ENCODE measurements at places on chromosomes 16 and 17.

GRCh38 chr17:386141-386876 lies 33.7 kb upstream of the RPH3AL start:
- peak; percentile 50 for DNase-seq

DNA sequence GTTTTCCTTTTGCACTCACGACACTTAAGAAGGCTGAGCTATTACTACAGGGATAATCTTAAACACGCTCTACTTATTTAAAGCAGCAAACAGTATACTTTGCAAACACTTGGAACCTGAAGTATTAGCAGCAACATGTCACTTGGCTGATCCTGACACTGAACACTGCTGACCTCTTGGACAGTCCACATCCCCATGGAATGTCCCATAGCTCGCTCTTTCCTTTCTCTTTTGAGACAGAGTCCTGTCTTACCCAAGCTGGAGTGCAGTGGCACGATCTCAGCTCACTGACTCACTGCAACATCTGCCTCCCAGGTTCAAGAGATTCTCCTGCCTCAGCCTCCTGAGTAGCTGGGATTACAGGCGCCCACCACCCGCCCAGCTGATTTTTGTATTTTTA lies 26.4 kb downstream of the SMYD4 start:
- no peak for DNase-seq

DNA sequence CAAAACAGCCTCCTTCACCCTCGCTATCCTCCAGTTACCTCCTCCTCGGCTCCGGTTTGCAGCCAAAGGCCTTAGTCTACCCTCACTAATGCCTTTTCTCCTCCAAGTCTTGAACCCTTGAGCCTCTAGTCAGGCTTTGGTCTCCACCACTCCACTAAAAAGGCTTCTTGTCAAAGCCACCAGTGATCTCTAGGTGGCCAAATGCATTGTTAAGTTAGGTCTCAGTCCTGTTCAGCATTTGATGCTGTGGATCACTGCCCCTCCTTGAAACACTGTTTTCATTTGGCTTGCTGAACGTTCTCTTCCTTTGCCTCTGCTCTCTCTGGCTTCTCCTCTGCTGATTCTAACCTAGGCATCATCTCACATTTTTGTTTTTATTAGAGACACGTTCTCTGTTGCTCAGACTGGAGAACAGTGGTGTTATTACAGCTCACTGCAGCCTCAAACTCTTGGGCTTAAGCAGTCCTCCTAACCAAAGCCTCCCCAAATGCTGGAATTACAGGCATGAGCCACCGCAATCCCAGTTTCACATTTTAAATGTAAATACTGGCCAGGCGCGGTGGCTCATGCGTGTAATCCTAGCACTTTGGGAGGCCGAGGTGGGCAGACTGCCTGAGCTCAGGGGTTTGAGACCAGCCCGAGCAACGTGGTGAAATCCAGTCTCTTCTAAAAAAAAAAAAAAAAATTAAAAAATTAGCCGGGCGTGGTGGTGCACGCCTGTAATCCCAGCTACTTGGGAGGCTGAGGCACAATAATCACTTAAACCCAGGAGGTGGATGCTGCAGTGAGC lies 1.1 kb downstream of the SGF29 start:
- DNase-seq: no peak

DNA sequence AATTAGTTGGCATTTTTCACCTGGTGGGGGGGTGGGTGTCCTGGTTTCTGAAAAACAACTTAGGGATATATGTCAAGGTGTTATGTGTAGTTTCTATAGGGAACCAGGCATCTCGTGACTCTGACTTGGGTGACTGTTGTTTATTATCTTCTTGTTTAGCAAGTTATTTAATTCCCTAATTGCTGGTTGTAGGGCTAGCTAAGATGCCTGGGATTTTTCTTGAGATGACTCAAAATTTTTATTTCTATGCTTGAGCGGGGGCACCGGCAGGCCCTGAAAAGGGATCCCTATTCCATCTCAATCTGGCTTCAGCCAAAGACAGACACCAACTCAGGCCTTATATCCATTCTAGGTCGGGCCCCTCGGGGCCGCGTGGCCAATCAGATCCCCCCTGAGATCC lies 3.2 kb downstream of the DPH1 start:
- DNase-seq: no peak

- DNase-seq: no peak
Observed at GRCh38 chr17:76753061-76753961, 15.4 kb downstream of the MFSD11 start.

DNA sequence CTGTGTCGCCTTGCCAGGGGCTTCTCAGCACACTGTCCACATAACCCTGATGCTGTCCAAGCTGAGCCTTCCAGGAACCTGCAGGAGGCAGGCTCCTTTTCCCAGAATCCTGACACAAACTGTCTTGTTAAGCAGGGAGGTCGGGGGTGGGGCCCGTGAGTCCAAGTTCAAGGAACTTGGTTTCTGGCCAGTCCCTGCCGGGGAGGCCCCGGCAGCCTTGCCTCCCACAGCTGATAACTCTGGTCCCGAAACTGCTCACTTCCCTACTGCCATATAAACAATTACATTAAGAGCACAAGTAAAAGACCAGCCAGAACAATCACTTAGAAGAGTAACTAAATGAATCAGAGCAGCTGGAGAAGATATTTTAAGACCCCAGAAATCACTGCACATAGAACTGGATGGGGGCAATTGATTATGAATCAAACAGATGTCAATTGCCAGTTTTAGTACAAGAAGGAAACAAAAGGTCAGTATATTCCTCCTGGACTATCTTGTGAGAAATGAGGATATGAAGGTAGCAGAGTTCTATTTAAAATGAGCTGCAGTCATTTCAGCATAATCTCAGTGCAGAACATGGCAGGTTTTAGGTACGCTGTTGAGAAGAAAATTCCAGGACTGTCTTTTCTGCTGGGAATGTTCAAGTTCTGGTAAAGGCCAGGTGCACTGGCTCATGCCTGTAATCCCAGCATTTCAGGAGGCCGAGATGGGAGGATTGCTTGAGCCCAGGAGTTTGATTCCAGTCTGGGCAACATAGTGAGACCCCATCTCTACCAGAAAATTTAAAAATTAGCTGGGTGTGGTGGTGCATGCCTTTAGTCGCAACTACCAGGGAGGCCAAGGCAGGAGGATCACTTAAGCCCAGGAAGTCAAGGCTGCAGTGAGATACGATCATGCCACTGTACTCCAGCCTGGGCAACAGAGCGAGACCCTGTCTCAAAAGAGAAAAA lies 169.8 kb downstream of the PITPNC1 start:
- DNase-seq: no peak

DNA sequence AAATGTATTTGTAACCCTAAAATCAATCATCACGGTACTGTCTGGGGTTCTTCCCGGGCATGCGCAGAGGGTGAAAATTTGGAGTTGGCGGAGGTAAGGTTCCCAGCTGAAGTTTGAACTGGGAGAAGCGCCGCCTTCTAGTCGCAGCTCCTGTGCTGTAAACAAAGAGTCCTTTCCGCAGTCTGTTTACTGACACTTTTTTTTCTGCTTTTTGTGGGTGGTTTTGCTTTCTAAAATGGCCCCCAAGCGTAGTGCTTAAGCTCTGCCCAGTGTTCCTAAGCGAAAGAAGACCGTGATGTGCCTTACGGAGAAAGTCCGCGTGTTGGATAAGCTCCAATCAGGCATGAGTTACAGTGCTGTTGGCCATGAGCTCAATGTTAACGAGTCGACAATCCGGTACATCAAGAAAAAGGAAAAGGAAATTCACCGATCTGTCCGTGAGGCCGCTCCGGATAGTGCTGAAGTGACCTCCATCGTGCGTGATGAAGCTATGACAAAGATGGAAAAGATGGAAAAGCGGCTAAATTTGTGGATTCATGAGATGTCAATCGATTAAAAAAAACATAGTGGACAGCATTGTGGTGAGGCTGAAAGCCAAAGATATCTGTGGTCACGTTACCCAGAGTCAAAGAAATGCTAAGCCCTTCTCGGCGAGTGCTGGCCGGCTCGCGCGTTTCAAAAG lies 570 bp upstream of the CFDP1 start:
- DNase-seq: peak; percentile 72

GRCh38 chr16:23826528-23827045 lies 9.2 kb upstream of the PRKCB start:
- no peak for DNase-seq

DNA sequence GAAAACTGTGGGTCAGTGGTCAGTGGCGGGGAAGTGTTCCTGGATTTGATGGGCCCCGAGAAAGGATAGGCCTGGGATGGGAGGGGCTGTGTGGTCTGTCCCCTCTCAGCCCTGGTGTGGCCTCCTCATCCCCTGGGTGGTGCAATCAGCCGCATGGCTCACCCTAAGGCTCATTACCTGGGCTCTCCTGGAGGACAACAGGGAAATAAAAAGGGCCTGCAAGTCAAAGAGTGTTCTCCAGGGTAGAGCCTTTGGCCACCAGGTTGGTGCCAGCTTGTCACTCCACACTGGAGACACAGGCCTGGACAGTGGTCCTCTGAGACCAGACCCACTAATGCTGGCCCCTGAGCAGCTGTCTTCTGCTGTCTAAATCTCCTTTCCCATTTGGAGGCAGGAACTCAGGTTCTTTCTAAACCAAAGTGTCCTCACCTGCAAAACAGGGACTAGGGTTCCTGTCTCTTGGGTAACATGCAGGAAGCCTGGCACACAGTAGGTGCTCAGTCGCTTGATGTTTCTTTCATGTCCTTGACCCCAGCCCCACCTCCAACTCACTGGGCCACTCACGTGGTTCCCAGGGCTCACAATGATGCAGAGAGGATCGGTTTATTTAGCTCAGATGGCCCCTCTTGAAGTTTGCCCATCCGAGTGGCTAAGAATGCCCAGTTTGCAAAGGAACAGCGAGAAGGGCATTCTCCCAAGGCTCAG lies 2.4 kb downstream of the NDRG4 start:
- DNase-seq: no peak

GRCh38 chr16:57134982-57135381 lies 42.6 kb downstream of the CPNE2 start:
- DNase-seq: no peak

GRCh38 chr17:77300016-77300686 lies 159.4 kb downstream of the SEC14L1 start:
- DNase-seq: no peak

DNA sequence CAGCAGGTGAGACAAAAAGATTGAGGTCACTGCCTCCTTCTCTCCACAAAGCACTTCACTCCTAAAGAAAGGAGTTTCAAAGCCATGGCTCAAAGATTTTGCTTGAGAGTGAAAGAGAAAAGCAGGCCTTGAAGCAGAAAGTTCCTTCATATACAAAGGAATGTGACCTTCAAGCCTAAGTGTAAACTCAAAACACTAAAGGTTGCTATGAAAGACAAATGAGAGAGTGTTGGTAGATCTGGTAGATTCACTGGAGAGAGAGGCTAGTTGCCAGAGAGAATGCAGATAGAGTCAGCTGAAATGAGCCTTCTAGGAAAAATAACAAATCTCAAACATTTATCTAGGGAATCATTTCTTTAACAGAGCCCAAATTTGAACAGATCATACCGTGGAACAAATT lies 305.2 kb downstream of the CDH8 start:
- no peak for DNase-seq

DNA sequence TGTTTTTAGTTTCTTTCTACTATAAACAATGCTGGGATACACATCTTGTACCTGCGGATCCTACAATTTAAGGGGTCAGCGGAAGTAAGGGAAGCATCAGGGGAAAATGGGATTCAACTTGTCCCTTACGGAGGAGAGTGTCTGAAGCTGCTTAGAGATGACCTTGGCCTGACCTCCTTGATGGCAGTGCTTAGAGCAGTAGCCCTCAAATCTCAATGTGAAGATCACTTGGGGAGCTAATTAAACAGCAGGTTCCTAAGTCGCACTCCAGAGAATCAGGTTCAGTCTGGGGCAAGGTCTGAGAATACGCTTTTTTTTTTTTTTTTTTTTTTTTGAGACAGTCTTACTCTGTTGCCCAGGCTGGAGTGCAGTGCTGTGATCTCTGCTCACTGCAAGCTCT lies 9.6 kb upstream of the METTL16 start:
- no peak for DNase-seq

DNA sequence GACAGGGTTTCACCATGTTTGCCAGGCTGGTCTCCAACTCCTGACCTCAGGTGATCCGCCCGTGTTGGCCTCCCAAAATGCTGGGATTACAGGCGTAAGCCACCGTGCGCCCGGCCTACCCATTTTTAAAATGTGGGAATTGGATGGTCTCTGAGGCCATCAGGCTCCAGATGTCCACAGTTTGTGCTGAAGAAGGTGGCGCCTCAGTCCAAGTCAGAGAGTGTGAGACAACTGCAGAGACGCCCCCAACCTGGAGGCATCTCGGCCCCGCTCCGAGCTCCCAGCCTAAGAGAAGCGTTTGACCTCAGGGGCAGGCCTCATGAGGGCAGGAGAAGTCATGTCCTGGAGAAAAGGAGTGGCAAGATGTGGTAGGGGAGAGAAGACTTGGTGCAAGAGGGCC lies 146.5 kb downstream of the MRM1 start:
- DNase-seq: no peak

DNA sequence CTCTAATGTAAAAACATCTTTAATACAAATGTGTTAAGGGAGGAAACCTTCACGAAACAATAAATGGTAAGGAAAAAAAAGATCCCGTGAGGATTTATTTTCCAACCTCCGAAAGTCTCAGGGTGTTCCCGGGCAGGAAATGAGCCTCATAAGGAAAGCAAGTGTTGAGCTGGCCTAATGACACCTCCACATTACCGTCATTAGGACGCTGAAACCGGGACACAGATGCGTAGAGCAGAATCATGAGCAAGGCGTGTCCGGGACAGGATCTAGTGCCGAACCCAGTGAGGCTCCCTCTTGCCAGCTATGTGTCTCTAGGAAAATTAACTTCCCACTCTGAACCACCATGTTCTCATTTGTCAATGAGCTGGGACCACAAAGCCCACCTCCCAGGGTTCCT lies 22.7 kb upstream of the CYTH1 start:
- no peak for DNase-seq

DNA sequence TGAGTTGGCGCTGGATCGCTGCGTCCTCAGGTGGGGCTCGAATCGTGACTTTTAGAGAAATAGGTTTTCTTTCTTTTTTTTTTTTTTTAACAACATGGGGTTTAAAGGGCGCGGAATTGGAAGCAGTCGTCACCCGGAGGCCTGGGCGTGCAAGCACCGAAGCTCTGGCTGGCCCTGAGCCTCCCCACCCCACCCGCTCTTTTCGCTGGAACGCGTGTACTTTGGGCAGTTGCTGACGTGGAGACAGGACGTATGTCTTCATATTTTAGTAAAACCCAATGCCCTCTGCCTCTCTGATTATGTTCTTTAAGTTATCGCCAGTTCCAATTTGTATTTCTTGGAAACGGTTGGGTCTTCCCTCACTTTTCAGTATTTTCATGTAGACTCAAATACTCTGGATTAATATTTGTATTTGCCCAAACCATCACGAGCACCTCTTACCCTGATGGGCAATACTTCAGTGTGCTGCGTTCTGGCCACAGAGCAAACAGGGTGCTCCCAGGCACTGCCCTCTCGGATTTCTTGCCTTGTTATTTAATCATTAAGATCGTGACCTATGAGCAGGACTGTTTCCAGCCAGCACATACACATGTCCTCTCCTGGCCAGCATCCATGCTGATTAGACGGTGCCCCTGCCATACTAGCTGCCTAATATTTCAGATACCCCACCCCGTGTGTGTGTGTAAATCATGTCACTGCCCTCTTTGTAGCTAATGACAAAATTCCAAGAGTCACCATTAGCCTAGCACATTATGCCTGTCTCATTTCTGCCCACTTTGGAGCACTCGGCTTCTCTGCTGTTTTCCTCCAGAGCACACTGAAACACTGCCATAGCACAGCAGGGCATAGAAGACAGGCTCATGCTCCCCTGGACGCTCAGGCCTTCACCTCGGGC lies 805 bp upstream of the C16orf95 start:
- DNase-seq: peak; percentile 42

GRCh38 chr16:12426122-12426521 lies 377.6 kb downstream of the CPPED1 start:
- DNase-seq: peak; percentile 29
